ENCODE measurements at places on chromosomes 11 and 22.

GRCh38 chr11:117891362-117891761 is 14.9 kb upstream of the FXYD6 start:
- no peak for DNase-seq

DNA sequence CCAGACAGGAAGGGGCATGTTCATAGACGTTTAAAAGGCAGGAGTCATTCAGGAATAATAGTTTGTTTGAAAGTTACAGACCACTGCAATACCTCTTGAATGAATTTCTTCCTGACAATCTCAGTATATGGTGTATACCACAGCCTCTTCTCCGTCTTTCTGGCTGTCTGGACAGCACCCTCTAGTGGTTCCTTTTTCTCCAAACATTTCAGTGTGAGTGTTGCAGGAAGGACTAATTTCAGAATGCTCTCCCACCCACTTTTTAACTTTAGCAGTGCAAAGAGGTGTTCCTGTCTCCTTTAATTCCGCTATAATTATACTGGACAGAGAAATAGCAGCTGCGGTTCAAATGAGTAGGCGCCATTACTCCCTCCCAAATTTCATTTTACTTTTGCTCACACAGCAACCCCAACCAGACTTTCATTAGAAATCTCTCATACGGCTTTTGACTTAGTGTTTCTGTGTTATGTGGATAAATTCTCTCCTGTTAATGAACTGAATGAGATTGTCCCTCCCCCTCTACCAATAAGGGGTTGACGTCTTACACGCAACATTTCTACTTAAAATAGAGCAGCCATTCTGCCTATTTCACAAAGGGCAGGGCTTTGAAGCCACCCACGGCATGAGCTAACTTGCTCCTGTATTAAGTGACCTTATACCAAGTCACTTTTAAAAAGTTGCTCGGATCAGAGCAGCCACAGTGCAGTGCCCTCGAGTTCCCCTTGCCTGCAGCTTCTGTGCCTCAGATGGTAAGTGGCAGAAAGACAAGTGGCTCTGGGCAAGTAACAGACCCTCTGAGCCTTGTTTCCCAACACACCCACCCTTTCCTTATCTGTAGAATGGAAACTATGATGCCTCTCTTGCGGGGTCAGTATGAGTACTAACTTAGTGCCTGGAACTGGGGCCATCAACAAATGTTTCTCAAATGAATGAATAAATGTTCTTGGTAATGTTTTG is 368.6 kb downstream of the OPCML start:
- no peak for DNase-seq

DNA sequence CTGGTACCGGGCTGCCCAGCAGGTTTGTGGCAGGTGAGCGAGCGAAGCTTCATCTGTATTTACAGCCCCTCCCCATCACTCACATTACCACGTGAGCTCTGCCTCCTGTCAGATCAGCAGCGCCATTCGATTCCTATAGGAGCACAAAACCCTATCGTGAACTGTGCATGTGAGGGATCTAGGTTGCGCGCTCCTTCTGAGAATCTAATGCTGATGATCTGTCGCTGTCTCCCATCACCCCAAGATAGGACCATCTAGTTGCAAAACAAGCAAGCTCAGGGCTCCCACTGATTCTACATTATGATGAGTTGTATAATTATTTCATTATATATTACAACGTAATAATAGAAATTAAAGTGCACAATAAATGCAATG is 15.8 kb upstream of the VSIG10L2 start:
- DNase-seq = no peak

DNA sequence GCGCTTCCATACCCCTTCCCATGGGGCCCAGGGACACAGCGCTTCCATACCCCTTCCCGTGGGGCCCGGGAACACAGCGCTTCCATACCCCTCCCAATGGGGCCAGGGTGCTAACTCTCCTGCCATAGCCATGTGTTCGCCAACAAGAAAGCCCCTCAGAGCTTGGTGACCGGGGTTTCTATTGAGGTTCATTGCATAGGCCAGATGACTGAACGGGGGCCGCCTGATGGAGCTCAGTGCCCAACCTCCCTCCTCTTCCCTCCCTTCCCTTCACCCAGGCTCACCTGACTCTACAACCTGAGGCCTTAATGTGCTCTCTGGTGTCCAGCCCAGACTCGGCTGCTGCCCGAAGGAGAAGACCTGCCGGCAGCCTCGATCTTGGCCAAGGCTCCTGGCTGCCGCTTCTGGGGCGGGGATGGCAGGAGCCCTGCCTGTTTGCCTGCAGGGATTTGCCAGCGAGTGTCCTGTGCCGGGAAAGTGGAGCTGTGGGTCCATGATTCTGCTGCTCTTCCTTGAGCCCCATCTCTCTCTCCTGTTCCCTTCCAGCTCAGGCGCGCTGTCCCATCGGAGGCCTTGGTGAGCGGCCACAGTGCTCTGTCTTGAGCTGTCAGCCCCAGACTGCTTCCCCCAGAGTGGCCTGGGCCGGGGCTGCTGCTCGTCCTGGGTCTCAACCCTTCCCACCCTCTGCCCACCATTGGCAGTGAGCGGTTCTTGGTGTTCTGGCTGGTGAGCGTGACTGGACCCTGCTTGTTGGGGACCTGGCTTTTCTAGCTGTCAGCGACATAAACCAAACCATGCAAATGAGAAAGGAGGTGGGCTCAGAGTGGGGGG is 267.0 kb downstream of the TBC1D22A start:
- no peak for DNase-seq

- DNase-seq = peak; percentile 80
Observed at GRCh38 chr11:94028436-94028835, 7.3 kb downstream of the HEPHL1 start.

DNA sequence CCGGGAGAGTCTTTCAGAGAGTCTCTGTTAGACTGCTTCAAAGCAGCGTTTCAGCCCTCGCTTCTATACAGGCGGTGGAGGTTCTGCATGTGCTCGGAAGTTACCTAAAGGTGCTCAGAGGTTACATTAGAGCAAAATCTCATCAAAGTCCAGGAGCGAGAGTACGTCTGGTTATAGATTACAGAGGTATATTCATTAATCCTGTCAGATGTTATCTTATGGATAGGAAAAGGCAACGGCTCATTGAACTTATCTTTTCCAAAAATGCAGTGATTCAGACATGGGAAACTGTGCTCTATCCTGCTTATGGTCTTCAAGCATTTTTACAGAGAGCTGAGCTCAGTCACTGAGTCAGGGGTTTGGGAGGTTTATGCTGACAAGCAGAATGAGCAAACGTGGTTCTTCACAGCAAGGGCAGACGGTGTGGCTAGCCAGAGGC is 9.1 kb upstream of the ZBED5 start:
- DNase-seq = no peak

GRCh38 chr11:86182976-86183584 is 61.5 kb upstream of the EED start:
- DNase-seq = no peak

- no peak for DNase-seq
Observed at GRCh38 chr22:18050065-18050464, 25.7 kb upstream of the MICAL3 start.

DNA sequence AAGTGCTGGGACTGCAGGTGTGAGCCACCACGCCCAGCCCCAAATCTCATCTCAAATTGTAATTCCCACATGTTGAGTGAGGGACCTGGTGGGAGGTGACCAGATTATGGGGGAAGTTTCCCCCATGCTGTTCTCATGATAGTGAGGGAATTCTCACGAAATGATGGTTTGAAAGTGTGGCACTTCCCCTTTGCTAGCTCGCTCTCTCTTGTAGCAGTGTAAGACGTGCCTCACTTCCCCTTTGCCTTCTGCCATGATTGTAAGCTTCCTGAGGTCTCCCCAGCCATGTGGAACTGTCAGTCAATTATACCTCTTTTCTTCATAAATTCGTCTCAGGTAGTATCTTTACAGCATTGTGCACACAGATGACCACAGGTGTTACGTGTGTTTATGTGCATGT is 357.8 kb downstream of the CADM1 start:
- no peak for DNase-seq

GRCh38 chr11:67062526-67063373 is 6.1 kb downstream of the RHOD start:
- DNase-seq = no peak

DNA sequence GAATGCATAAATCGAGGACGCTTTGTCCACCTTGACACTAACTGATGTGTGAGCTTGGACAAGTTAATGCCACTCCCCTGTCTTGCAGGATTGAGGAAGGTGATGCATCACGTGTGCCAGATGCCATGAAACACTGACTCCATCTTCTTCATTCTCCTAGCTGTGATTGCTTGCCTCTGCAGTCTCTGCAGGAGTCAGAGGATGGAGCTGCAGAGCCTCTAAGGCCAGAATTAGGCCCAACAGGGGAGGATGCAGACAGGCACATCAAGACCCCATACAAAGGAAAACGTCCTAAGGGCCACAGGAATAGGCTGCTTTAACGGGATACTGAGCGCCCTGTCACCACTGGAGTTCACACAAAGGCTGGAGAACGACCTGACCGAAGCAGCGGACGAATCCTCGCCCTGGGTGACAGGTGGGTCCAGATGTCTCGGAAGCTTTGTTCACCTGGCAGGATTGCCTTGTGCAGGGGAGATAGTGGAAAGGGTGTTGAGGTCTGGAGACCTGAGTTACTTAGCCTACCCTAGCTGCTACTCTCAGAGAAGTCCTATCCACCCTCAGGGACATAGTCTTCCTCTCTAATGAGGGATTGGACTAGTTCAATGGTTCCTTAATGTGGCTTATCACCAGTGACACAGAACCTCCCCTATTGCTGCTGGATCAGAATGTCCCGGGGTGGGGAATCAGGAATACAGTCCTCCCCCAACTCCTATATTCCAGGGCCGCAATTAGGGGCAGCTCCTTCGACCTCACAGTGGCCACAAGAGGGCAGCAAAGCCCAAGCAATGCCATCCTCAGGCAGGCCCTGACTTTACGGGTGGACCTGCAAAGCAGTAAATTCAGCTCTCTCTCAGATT is 32.4 kb downstream of the DBX1 start:
- DNase-seq = no peak

DNA sequence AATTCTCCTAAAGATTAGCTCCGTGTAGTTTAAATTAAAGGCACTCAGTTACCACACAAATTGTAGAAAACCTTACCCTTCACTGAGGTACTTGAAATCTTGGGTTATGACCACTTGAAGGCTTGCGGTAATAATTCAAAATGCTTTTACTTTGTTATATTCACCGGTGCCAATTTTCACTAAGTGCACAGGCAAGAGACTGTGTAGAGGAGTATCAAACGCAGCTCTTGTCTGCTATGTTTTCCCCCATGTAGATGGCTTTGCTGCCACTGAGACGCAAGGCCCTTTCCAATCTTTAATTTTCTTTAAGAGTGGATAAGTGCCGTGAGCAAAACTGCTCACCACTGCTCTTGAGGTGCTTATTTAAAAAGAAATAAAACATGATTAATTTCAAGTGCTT is 155.8 kb downstream of the CADM1 start:
- DNase-seq = no peak

GRCh38 chr11:2512431-2513407 is 67.9 kb downstream of the KCNQ1 start:
- no peak for DNase-seq

Data from HS-5 (cell line).